ENCODE measurements at places on chromosomes 7 and 10. TPM values are rescaled to one million over a fixed set of nuclear protein-coding genes. Genes with fewer than 3 reads are reported as not detected.

- peak; percentile 37 for DNase-seq
Measured at GRCh38 chr7:141685285-141686023, 16.5 kb downstream of the DENND11 start.

- no peak for DNase-seq
Measured at GRCh38 chr10:10225136-10225676, 792.5 kb upstream of the CELF2 start.

DNA sequence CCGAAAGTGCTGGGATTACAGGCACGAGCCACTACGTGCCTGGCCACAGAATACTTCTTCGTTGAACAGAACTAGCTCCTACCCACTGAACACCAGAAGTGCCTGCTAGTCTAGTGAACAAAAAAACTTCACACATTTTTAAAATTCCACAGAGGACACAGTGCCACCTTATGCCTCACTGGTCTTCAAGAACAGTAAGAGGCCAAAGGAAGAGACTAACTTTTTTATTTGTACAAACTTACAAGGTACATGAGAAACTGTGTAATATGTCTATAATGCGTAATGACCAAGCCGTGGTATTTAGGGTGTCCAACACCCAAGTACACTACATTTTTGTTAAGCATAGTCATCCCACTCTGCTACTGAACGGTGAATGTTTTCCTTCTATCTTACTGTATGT is 144.4 kb upstream of the PTER start:
- DNase-seq: peak; percentile 23

Gene GSTO2
- 9.5 TPM for total RNA-seq

DNA sequence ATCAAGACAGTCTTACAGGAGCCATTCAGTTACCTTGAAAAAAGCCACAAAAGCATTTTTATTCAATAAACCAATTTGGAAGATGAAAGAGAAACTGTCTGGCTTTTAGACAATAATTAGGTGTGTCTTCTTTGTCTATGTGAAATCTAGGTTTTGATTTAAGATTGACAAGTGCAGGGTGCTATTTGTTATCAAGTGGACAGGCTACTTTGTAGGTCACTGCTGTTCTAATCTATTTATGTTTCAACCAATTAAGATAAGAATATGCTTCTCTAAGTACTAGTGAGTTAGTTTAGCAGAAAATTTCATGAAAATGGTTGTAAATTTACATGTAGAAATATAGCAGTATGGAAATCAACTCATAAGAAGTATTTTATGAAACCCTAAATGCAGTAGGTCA is 177.5 kb downstream of the CACNA2D1 start:
- DNase-seq: no peak

Gene PHYHIPL
- total RNA-seq: not detected

- DNase-seq: no peak
Measured at GRCh38 chr10:111303887-111304286, 227.1 kb downstream of the ADRA2A start.

DNA sequence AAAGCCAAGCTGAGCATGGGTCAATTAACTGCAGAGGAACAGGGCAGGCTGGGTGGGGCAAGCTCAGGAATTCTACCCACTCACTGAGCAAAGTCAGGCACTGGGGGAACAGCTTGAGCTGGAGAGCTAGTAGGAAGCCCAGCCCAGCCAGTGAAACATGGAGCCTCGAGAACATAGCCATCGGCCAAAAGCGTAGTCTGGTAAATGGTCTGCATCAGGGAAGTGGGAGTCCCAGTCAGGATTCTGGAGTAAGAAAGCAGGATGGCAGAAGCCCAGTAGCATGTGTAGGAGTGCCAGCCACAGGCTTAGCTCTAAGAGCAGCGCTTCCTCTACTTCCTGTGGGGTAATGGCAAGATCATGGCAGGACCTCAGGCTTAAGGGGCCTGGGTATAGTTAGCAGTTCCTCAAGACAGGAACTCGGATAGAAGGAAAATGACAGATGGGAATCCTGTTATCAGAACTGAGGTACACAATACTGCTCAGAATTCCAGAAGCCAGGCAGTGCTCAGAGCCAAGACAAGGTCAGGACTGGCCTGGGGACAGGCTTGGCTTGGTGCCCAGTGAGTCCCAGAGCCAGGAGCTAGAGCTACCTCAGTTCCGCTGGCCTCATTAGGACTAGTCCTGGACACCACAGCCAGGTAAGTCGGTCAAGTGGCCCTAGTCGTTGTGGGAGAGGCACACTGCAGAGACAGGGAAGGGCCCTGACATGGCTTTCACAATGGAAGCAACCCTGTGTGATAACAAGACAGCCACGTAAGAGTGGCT is 65.4 kb upstream of the MXI1 start:
- no peak for DNase-seq

- DNase-seq: no peak
Measured at GRCh38 chr7:78489476-78490240, 691.1 kb downstream of the PHTF2 start.

DNA sequence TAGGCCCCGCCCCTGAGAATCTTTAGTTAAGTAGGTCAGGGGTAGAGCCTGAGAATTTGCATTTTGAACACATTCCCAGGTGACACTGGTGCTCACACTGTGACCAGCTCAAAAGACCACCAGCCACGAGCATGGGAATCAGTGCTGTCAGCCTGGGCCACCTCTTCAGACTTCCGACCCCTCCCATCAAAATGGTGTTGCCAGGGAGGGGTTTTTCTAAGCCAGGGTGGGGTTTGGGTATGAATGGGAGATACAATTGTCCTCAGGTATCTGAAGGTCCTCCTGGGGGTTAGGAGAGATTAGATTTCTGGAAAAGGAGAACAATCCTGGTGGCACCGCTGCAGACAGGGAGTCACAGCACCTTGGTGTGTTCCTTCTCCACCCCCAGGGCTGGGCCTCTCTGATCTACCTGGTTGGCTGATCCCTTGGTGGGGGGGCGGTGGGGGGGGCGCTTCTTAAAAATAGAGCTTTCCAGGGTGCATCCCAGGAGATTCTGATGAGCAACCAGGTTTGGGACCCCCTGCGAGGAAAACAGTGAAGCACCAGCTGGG is 111.5 kb upstream of the ANLN start:
- no peak for DNase-seq

Gene MSS51
- 0.80 TPM for total RNA-seq

DNA sequence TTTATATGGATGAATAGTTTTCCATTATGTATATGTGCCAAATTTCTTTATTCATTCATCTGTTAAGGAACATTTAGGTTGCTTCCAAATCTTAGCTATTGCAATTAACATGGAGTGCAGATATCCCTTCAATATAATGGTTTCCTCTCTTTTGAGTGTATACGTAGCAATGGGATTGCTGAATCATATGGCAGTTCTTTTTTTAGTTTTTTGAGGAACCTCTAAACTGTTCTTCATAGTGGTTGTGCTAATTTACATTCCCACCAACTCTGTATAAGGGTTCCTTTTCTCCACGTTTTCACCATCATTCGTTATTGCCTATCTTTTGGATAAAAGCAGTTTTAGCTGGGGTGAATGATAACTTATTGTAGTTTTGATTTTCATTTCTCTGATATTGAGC is 46.5 kb downstream of the FAS start:
- no peak for DNase-seq

Gene CALML5
- not detected for total RNA-seq

Gene GIMAP4
- not detected for total RNA-seq

Gene WNT8B
- total RNA-seq: not detected

- no peak for DNase-seq
Measured at GRCh38 chr10:71980181-71981014, 16.2 kb downstream of the CHST3 start.

DNA sequence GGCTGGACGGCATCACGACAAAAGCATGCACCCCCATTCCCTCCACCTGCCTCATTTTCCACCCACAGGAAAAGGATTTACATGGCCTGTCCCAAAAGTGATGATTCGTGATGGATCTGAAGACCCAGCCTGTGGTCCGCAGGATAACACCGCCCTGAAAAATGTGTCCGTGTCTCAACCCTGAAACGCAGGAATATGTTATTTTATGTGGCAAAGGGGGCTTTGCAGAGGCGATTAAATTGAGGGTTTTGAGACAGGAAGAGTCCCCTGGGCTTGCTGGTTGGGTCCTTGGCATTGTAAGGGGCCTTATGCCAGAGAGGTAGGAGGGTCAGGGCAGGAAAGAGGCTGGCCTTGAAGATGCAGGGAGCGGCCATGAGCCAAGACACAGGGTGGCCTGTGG is 80.2 kb upstream of the PPP2R2D start:
- DNase-seq: no peak

DNA sequence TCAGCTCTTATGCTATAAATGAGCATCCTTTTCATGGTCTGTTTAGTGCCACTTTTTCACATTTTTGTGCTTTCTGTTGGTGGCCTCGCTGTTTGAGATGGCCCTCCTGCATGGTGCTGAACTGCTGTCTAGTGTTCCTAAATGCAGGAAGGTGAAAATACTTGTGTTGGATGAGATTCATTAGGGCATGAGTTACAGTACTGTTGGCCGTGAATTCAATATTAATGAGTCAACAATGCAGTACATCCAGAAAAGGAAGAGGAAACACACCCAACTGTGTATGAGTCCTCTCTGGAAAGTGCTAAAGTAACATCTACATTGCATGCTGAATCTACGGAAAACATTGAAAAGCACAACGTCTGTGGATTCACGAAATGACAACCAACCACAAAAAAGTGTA is 124.0 kb downstream of the HERPUD2 start:
- DNase-seq: no peak

Gene SLC18A2
- 0.72 TPM for total RNA-seq

- no peak for DNase-seq
Measured at GRCh38 chr7:44080118-44080517, 2.2 kb downstream of the POLM start.

Gene ZP3
- 4.7 TPM for total RNA-seq

DNA sequence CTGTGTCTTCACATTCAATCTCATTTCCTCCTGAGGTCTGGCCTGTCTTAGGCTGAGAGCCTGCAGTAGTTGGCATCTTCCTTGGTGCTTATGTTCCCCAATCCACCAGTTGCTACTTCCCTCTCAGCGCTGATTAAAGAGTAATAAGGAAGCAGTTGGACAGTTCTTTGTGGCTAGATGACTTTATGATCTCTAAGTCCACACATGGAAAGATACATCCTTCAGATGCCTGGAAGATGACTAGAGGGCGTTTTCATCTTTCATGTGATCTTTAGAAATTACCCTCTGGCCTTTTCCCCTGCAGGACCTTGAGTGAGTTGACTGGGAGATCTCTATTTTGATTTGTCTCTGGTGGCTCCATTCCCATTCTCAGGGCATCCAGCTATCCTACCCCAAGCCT is 204.5 kb downstream of the GRM3 start:
- DNase-seq: no peak

GRCh38 chr10:43904301-43904700 is 255.6 kb upstream of the ZNF32 start:
- no peak for DNase-seq

DNA sequence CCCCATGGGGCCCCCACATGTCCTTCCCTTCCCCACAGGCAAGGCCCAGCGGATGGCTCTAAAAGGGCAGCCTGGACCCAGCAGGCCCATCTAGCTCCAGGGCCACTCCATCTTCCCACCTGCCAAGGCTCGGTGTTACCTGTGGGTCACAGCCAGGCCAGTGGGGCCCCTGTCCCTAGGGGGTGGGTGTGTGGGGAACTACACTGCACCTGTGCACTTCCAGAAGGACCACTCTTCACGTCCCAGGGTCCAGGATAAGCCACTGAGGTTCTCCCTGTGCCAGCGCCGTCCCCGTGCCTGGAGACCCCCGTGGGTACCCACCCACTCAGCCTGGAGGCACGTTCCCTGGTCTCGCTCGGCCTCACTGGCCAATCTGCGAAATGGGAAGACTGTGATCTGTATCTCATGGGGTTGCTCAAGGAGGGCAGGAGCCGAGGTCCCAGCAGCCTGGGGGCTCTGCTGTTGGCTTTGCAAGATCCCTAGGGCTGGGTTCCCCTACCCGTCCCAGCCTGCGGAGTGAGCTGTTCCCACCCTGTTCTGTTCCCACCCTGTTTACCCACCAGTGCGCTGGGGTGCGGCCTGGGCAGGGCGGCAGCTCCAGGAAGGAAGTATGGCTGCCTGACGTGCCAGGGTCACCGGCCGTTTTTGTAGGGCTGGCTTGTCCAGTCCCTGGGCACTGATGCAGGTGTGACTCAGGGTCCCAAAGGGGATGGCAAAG is 4.6 kb downstream of the PWWP2B start:
- no peak for DNase-seq

Gene TDRD1
- not detected for total RNA-seq

Gene EBLN1
- not detected for total RNA-seq

Gene ITPRID1
- total RNA-seq: not detected

GRCh38 chr10:127415901-127416581 is 133.1 kb upstream of the NPS start:
- DNase-seq: no peak

GRCh38 chr7:12567015-12567414 is 3.5 kb upstream of the SCIN start:
- no peak for DNase-seq

Gene MCMBP
- 58.9 TPM for total RNA-seq

DNA sequence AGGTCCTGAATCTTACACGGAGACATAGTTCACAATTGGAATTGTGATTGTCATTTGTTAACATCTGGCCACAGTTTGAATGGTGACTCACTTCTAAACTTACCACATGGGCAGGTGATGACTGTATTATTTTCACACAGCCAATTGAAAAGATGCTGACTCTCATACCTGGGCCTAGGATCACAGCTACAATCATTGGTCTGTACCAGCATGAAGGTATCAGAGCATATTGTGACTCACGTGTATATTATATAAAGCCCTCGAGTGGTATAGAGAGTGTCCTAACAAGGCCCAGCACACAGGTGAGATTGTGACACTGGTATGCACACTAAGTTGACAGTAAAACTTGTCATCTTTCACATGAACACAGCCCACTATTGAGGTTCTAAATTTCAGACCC is 9.4 kb upstream of the ZNF107 start:
- DNase-seq: no peak

Gene SEMA3D
- total RNA-seq: 0.35 TPM

GRCh38 chr10:25457552-25457951 is 282.8 kb downstream of the GPR158 start:
- DNase-seq: no peak

GRCh38 chr7:134376693-134377092 is 60.0 kb upstream of the SLC35B4 start:
- no peak for DNase-seq

Gene EVX1
- total RNA-seq: not detected

Gene ZNF425
- total RNA-seq: 0.87 TPM

Gene MMD2
- not detected for total RNA-seq

- DNase-seq: no peak
Measured at GRCh38 chr7:103821092-103821491, 168.4 kb downstream of the RELN start.

All from epithelial cell of proximal tubule (primary cell).